ENCODE measurements at places on chromosomes 2 and 18.

DNA sequence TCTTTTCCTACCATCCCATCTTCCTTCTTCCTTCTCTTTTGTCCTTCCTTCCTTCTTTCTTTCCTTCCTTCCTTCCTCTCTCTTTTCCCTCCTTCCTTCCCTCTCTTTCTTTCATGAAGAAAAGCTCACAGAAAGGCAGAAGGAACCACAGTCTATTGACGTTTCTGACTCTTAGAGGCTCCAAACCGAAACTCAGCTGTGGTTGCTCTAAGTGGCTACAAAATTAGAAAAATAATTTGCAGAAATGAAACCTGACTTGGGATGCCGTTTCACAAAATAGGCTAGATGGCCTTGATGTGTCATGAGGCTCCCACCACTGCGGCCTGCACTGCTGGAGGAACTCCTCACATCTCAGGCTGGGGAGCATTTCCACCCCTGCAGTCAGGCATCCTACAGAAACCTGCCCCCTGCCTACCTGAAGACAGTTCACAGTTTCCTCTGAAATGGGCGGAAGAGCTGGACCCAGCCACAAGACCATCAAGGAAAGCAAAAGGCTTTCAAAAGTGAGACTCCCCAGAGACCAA lies 165.6 kb downstream of the SMAD7 start:
- DNase-seq, result no peak

DNA sequence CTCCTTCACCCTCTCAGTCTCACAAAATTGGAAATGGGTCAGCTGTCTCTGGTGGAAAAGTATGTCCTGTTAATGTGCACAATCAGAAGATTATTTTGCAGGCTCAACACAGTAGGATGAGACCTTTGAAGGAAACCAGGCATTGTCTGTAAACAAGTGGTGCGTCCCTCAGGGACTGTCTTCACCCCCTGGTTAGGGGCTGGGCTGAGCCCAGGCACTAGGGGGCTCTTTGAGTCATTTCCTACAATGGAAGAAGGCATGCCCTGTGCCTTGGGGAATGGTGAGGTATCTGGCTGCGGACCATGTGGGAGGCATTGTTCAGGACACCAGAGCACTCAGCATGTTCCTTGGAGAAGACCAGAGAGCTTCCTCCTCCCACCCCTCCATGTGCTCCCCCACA lies 26.8 kb downstream of the PKDCC start:
- no peak for DNase-seq

GRCh38 chr2:71919708-71920107 lies 228.0 kb downstream of the CYP26B1 start:
- DNase-seq, result no peak

DNA sequence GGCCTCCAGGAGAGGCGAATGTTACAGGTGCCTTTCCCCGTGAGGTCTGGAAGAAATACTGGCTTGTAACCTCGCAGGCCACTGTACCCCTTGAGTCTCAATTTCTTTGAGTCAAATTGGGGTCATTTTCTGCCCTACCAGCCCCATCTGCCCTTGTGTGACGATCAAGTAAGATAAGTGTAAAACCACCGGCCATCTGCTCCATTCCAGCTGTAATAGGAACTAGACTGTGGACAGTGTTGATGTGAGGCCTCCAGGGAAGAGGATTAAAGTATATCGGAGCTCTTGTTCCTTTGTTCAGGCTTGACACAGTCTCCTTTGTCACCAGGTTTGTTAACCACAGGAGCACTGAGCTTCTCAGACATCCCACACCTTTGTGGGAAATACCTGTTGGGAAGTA lies 65.6 kb downstream of the MRPS9 start:
- DNase-seq, result no peak

DNA sequence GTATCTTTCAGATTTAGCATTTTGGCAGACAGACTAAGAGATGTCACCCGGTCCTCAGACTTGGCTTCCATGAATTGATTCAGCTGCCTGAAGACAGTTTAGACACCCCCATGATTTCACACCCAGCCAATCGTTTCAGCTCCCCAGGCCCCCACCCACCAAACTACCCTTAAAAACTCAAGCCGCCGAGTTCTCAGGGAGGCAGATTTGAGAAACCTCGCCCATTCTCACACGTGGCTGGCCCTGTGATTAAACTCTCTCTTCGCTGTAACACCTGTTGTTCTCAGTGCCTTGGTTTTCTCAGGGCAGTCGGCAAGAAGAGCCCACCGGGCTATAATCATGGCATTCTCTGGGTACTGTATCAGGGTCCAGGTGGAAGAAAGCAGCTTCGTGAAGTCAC lies 35.2 kb downstream of the UXS1 start:
- DNase-seq, result no peak

DNA sequence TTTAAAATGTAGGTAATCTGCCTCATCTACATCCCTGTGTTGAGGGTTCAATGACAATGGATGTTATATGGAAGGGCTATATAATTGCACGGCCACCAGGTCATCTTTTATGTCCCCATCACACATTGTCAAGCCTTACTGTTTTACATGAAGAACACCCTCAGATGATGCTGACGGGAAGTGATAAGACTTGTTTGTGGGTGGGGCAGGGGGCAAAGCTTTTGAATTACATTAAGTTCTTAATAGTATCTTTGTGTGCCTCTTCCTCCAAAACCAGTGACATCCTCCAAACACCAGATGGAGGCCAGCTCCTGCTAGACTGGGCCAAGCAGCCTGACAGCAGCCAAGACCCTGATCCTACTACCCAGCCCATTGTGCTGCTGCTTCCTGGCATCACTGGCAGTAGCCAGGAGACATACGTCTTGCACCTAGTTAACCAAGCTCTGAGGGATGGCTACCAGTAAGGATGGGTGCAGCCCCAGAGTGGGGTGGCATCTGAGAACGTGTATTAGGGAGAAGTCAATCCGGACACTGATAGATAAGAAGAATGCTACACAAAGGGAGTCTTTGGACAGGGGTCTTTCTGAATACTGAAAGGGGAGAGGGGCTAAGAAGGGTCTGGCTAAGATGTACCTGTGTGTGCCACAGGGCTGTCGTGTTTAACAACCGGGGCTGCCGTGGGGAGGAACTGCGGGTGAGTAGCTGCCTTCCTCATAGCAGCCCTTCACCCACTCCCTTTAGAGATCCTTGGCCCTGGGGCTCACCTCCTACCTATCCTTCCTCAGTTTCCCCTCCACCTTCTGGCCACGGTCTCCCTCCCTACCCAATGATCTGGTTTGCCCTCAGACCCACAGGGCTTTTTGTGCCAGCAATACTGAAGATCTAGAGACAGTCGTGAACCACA lies 5.3 kb downstream of the ABHD1 start:
- DNase-seq, result no peak

DNA sequence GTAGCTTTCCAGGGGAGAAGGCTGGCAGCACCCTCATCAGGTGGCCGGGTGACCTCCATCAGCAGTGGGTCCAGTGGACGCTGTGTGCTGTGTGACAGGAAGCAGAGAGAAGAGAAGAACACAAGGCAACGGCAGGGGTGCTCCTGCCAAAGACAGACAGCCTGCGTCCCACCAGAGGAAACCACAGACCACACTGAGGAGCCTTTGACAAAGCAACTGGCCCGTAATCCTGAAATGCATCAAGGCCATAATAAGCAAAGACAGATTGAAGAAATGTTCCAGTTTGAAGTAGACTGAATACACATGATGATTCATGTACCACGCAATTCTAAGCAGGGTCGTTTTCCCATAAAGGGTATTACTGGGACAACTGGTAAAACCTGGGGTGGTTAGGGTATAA lies 172.4 kb downstream of the FBXO15 start:
- peak; percentile 13 for DNase-seq

DNA sequence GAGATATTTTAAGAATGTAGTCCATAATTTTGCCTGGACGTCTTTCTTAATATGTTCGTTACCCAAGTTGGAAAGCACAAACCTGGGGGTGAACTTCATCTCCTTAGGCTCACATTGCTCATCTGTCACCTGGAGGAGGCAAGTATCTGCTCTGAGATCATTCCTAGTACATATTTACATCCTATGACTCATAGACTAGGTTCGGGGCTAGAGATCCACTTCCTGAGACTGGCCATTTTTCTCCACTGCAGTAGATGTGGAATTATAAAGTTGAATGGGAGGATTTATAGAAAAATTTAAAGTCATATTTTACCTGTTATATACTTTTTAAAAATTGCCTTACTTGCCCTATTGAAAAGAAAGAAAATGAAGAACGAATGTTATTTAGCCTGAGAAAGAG lies 77.5 kb upstream of the PROKR1 start:
- no peak for DNase-seq

GRCh38 chr2:156576005-156576404 lies 139.8 kb downstream of the GPD2 start:
- no peak for DNase-seq

- DNase-seq, result no peak
Measured at GRCh38 chr2:233336541-233336940, 17.8 kb upstream of the DGKD start.

GRCh38 chr2:193695367-193695766 lies 1500.6 kb upstream of the TMEFF2 start:
- DNase-seq, result no peak

DNA sequence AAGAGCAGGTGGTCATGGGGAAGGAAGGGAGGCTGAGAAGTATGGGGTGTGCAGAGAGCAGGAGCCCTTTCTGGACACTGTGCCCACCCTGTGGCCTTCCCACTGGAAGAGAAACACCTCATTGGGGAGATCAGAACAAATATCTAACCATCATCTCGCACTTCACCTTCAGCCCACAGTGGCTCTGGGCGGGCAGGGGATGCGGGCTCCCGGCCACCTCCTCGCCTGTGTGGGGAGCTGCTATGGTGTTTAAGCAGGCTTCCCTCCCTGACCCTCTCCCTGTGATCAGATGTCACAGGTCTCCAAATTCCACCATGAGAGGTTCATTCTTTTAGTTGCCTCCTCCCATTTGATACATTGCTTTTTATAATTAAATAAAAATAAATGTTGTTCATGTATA lies 5.0 kb downstream of the FBLN7 start:
- no peak for DNase-seq

- DNase-seq, result no peak
Measured at GRCh38 chr2:85675866-85676548, 8.0 kb upstream of the SFTPB start.

DNA sequence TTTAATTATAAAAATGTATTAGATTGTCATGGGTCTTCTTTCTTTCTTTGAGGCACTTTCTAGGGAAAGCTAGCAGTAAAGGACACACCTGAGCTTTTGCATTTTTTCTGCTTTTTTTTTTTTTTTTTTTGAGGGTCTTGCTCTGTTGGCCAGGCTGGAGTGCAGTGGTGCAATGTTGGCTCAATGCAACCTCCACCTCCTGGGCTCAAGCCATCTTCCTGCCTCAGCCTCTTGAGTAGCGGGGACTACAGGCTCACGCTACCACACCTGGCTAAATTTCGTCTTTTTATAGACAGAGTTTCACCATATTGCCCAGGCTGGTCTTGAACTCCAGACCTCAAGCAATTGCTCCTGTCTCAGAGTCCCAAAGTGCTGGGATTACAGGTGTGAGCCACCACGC lies 40.5 kb downstream of the ROCK1 start:
- no peak for DNase-seq

GRCh38 chr2:160993654-160994061 lies 166.6 kb upstream of the TANK start:
- no peak for DNase-seq

- DNase-seq, result no peak
Measured at GRCh38 chr2:204722207-204722606, 176.9 kb downstream of the PARD3B start.

DNA sequence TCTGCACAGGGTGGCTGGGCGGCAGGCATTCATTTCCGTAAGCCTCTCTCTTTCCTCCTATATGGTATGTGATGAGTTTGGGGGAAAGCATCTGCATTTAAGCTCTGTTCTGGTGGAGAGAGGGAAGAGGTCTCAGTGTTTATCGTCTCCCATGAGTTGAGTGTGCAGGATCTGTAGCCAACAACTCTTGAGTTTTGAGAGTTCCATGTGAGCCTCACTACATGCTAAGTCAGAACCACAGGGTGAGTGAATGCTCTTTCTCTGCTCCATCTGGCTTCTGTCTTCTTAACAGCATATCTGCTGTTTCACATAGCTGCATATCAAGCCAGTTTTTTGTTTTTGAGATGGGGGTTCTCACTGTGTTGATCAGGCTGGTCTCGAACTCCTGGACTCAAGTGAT lies 22.7 kb downstream of the RAB31 start:
- no peak for DNase-seq

DNA sequence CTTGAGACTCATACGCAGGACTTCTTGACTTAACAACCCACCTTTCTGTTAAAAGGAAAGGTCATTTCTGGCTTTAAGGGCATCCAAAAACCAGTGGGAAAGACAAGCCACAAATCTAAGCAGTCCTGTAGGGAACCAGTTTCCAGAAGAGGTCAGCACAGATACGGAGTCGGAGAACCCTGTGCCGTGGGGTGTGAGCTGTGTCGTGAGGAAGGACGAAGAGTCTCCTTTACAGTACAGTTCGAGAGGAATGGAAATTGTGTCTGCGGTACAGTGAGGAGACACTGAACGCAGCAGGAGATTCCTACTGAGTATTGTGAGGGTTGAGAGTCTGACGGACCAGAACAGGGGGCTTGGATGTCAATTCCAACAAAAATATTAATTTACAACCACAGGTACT lies 17.7 kb downstream of the SLC30A3 start:
- DNase-seq, result no peak

GRCh38 chr2:39464864-39465263 lies 27.8 kb upstream of the MAP4K3 start:
- no peak for DNase-seq

DNA sequence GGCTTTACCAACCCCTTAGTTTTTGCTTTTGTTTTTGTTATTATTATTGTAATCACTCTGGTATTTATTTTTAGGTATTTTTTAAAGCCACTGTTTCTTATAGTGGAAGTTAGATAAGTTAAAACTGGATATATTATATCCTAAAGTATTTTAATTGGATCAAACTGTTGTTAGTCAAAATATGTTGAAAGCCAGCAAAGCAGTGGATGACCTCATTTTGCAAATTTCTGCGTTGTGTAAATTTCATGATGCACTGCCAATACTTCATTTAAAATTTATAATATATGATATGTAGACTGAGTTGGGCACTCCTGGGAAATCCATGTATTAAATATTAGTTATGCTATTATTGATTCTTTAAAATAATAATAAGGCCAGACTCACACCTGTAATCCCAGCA lies 661.7 kb upstream of the NRXN1 start:
- no peak for DNase-seq

- no peak for DNase-seq
Measured at GRCh38 chr2:37912056-37912455, 13.0 kb upstream of the RMDN2 start.

- DNase-seq, result no peak
Measured at GRCh38 chr18:14106906-14107305, 25.3 kb downstream of the ZNF519 start.

- peak; percentile 52 for DNase-seq
Measured at GRCh38 chr2:165803123-165803760, 9.2 kb upstream of the GALNT3 start.

GRCh38 chr2:106977717-106978116 lies 91.8 kb upstream of the ST6GAL2 start:
- DNase-seq, result no peak

DNA sequence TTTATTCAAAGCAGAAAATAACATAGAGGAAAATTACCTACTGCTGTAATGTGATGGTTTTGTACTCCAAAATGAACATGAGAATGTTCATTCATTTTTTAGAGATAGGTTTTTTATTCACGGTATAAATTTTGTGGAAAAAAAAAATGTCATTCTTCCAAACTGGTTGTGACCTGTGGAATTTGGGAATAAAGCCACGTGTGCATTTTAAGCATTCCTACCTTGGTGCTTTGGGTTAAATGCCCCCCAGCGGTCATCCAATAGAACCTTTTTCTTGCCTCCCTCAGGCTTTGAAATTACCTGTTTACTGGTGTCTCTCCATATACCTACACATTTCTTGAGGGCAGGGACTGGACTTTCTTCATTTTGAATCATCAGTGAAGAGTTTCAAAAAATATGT lies 740.7 kb downstream of the DPP10 start:
- DNase-seq, result no peak
